Aorta (tissue), 5 donors: ENCODE measurements at places on chromosomes 1 and 21. TPM values are rescaled to one million over a fixed set of nuclear protein-coding genes. Genes with fewer than 3 reads are reported as not detected.

HFM1 gene
- 3.0 TPM for total RNA-seq

RHOC gene
- 269 TPM for total RNA-seq

MCOLN3 gene
- 1.3 TPM for total RNA-seq

C2CD4D gene
- total RNA-seq, result not detected

LAPTM5 gene
- total RNA-seq, result 114 TPM

DNA sequence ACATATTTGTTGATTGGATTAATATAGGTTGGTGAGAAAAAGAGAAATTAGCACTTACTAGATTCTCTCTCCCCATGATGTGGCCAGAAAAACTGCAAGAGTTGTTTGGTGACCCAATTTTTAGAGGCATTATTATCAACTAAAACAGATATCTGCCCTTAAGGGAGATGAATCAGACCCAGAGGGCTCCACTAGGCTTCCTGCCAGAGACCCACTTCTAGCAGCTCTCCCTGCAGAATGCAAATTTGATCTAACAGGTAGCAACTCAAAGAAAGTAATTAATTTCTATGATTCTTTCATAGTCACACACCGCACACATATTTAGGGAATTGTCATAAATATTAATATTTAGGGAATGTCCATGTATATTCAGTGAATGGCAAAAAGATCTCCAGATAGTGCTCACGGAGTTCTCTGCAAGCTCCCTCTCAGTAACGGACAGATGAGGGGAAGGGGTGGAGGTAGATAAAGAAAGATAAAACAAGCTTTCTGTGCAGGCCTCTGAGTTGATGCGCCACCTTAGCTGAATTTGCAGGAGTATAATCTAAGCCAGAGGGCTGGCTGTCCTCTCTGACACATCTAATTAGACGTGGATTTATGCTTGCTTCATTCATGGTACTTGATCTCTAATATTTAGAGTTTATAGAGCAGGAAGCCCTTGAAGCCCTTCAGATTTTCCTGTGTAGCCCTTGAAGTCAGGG lies 84.1 kb upstream of the CCDC190 start:
- DNase-seq, result no peak

GRCh38 chr1:223492044-223492443 lies 98.8 kb downstream of the CCDC185 start:
- DNase-seq, result no peak

GRCh38 chr21:38181096-38181495 lies 75.7 kb upstream of the KCNJ15 start:
- no peak for DNase-seq

GRCh38 chr1:157418659-157419058 lies 133.7 kb downstream of the FCRL5 start:
- DNase-seq, result no peak

GRCh38 chr21:35222021-35222420 lies 172.9 kb upstream of the RUNX1 start:
- DNase-seq, result no peak

DNA sequence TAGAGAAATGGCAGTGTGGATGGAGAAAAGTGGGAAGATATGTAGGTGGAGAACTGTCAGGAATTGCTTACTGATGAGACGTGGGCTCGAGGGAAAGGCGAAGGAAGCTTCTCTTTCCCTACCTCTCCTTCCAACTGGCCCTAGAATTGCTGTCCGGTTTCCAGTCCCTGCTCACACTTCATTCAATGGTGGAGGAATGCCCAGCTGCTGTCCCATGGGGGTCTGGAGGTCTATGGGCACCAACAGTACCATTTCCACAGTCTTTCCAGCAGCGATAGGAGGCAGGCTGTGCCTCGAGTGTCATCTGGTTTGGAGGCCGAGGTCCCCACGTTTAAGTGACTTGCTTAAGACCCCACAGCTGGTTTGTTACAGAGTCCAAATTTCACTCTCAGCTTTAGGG lies 31.5 kb upstream of the CD1D start:
- DNase-seq, result no peak

DNA sequence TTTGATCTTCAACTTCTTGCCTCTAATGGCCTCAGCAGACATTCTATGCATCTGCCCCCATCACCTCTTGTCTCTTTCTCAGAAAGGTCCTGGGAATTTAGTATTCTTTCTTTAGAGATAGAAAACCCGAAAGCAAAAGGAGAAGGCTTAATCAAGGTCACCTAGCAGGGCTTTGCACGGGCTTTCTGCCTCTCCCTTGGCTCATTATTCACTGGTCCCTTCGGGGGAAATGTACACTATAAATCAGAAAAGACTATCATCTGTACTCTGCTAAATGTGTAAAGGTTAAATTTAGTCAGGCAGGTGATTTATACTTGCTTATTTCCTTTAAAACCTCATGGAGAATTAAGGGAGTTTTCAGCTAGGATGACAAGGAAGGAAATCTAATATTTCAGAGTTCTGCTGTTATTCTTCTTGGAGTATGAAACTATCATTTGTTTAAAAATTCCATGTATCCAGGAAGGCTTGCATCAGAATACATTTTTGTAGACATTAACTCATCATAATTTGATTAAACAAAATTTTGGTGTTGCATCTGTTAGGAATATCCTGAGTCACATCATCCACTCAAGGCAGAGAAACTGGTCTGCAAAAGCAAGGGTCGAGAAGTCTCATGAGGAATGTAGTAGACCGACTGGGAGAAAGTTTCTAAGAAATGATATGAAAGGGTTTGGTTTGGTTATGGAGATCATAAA lies 124.6 kb downstream of the GABPA start:
- DNase-seq, result no peak

DNA sequence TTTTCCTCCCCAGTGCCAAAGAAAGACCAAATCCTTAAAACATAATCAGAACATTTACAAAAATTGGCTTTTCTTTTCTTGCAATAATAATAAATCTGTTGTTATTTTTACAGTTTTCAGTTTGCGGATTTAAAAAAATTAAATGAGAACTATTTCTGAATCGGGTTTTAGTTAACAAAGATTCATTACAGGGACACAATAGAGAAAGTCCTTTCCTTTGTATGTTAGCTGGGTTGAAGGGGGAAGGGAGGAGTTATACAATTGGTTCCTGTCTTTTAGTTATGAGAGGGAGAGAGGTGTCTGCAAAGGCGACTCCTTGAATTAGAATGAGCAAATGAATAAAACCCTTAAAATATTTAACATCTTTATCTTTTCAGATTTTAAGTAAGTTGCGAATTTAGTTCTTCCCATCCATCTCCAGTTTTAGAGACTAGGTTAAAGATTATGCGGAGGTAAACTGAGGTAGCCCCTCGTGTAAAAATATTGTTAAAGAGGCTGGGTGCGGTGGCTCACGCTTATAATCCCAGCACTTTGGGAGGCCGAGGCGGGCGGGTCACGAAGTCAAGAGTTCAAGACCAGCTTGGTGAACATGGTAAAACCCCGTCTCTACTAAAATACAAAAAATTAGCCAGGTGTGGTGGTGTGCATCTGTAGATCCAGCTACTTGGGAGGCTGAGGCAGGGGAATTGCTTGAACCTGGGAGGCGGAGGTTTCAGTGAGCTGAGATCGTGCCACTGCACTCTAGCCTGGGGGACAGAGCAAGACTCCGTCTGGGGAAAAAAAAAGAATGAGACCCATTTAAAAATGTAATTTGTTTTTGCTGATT lies 3.9 kb downstream of the SPEN start:
- DNase-seq, result no peak

GRCh38 chr1:7298145-7298544 lies 473.0 kb upstream of the VAMP3 start:
- DNase-seq, result no peak
